ENCODE measurements at places on chromosomes 16 and 17.

DNA sequence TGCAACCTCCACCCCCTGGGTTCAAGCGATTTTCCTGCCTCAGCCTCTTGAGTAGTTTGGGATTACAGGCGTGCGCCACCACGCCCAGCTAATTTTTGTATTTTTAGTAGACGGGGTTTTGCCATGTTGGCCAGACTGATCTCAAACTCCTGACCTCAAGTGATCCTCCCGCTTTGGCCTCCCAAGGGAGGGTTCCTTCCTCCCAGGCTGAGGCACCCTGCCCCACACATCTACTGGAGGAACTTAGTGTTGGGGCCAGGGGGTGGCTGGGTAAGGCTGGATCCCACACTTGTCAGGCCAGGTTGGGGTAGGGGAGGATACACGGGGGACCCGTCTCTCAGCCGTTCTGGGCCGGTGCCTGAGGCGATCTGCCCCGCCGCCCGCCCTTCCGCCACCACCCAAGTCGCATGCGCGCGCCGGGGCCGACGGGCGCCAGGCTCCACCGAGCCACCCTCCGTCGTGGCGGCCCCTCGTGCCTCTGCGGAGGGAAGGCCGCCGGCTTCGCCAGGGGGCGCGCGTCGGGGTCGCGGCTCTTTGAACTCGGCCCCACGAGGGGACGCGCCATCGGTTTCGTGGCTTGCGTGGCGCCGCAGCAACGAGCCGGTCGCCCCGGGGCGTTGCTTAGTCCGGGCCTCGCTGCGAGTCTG lies 15.9 kb downstream of the GRB7 start:
- DNase-seq: peak; percentile 76

DNA sequence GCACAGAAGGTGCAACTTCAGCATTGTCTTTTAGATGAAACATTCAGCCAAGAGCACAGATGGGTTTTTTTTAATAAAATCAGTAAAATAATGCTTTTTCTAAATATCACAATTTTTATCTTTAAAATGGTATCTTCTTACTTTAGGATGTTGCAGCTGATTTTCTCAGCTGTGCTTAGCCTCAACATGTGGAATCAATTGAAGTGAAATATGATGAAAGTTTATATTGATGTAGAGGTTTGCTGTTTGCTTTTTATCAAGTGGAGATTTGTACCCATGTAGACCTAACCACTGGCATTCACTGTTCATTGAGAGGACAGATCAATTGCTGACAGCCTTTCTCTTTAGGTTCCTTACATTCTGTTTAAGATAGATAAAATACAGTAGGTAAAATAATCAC lies 107.8 kb downstream of the CYB561 start:
- DNase-seq: no peak

DNA sequence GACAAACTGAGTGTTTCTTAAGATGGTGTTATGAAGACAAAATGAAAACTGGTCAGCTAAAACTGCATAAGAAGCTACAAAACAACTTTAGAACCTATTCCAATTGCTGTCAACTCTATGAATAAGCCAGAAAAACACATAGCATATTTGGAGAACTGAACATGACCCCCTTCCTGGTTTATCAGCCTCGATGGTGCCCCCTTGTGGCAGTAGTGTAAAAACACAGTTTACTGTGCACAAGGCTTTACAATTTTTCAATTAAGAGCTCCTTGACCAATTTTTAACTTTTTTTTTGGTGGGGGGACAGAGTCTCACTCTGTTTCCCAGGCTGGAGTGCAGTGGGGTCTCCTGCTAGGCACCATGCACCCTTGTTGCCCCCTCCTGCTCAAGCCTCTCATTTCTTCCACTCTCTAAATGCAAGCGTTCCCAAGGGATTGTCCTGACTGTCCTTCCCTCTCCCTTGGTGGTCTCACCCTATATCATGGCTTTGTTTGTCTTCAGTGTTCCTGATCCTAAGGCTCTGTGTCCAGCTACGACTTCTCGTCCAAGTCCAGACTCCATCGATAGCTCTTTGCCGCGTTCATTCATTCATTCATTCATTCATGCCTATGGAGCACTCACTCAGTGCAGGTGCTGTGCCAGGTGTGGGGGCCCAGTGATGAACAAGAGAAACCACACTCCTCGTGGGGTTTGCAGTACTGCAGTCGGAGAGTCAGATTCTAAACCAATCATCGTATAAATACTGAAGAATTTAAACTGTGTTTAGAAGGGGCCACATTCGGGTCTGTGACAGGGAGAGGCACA lies 7.5 kb downstream of the EIF1 start:
- peak; percentile 86 for DNase-seq

DNA sequence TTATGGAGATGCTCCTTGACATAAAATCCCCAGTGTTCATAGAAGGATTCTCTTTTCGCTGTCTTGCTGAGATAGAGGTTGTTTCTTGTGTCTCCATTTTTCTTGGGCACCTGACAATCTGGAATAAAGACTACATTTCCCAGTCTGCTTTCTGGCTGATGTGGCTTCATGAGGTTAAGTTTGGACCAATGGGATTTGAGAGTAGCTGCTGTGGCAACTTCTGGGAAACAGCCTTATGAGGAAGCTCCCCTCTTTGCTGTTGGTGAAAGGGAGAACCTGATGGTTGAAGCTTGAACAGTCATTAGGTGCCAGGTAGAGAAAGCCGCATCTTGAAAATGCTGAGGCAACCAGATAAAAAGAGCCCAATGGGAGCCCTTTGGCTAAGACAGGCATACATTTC lies 24.4 kb downstream of the HS3ST4 start:
- no peak for DNase-seq

GRCh38 chr16:71464231-71464630 lies 2.2 kb upstream of the ZNF23 start:
- no peak for DNase-seq

GRCh38 chr16:12170103-12171040 lies 193.8 kb downstream of the SNX29 start:
- DNase-seq: no peak

GRCh38 chr17:19641687-19642372 lies 6.7 kb upstream of the ALDH3A2 start:
- DNase-seq: no peak

DNA sequence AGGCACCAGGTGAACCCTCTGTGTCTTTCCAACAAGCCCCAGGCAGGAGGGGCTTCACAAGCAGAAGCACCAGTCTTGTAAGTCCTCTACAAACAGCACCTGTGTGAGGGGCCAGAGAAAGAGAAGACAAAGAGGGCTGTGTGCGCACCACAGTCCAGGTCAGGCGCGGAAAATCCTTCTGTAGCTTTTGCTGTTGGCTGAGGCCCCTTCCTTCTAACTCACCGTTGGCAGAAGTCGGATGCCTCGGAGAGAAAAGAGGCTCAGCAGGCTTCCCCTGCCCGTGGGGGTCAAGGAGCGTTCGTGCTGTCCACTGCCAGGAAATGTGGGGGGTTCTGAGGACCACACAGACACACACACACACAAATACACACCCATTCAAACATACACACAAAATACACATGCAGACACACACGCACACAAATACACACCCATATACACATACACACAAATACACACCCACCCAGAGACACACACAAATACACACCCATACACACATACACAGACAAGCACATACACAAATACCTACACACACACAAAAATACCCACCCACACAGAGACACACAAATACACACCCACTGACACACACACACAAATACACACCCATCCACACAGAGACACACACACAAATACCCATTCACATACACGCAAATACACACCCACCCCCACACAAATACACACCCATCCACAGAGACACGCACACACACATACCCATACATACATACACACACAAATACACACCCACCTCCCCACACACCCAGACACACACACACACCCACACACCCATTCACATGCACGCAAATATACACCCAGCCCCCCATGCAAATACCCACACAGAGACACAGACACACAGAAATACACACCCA lies 6.8 kb downstream of the ZG16B start:
- DNase-seq: no peak

DNA sequence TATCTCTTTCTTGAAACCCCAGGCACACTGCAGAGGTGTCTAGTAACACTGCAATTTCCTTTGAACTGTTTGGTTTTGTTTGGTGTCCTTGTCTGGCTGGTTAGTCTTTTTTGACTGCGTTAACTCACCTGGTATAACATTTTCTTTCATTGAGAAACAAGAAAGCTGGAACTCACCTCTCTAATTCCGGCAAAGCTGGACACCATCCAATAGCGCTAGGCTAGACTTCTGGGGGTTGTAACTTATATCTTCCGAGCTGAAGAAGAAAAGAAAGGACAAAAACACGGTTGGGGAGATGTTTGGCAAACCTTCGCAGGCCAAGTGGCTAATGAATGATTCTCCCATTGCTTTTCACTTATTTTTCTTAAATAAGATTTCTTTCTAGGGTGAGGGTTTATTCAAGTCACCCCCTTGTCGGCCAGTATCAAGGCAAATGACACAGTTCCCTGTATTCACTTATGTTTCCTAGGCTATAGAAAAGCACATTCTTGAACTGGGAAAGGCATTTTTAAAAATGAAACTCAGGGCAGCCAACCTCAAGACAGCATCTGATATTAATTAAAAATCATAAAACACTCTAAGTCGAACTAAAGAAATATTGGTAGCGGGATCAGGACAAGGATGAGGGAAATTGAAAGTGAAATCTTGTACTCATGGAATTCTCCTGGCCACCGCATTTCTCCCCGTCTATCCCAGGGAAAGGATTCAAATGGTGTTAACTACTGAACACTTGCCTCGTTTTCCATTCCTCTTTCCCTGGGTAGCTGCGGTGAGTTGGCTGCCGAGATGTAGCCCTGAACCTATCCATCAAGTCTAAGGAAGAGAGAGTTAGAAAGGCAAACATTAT lies 95.9 kb upstream of the ZFHX3 start:
- DNase-seq: no peak

GRCh38 chr17:72682605-72683004 lies 409.9 kb downstream of the SLC39A11 start:
- no peak for DNase-seq

DNA sequence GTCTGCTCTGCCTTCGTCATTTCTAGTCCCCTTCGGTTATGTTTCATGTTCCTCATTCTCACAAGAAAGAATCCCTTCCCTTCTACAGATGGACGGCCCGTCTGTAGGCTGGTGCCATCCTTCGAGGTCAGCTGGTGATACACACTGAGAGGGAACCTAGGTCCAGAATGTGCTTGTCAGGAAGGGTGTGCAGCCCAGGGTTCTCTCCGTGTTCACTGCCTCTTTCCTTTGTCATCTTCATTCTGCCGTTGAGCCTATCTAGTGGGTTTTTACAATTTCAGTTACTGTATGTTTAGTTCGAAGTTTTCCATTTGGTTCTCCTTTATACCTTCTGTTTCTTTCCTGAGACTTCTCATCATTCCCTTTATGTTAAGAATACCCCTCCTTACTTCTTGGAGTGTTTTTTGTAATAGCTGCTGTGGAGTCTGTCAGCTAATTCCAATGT lies 18.9 kb downstream of the KIAA0513 start:
- no peak for DNase-seq

DNA sequence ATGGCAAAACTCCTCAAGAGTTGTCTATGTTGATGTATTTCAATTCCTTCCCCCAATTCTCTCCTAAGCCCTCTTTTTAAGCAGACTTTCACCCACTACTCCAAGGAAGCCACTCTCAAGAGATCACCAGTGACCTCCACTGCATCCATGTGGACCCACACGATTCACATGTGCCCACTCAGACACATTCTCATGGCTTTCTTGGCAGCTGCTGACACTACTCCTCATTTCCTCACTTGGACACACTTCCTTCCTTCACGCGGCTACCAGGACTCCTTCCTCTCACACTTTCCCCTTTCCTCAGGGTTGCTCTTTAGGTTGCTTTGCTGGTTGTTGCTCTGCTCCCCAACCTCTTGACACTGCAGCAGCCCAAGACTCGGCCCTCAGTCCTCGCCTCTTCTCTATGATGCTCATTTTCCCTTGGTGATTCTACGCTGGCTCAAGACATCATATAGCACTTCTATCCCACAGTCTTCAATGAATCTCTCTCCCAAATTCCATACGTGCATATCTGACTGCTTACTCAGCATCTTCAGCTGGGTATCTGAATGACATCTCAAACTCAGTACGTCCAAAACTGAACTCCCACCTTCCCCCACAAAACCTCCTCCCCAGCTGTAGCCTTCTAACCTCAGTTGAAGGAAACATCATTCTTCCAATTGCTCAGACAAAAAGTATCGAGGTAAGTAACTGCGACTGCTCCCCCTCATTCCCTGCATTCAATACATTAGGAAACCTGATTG lies 28.2 kb downstream of the HELZ start:
- DNase-seq: no peak

DNA sequence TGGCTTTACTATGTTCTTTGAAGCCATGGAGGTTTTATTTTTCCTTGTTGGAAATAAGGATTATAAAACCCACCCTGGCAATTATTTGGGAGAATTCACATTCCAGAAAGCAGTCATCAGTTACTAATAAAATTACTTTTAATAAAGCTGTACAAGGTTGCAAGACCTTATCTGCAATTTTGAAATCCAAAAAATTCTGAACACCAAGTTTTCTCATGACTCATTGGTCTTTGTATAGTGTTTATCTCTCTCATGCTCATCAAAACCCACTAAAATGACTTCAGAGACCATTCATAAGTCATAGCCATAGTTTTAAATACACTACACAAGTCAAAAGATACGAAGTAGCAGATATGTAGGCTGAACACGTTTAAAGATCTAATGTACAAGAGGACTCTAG lies 6.0 kb upstream of the KRT38 start:
- no peak for DNase-seq

DNA sequence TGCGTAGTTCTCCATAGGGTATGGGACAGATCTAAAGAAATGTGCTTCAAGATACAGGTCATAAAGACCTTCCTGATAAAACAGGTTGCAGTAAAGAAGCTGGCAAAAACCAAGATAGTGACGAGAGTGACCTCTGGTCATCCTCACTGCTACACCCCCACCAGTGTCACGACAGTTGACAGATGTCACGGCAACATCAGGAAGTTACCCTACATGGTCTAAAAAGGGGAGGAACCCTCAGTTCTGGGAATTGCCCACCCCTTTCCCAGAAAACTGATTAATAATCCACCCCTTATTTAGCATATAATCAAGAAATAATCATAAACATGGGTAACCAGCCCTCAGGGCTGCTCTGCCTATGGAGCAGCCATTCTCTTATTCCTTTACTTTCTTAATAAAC lies 46.3 kb downstream of the CLEC19A start:
- no peak for DNase-seq

- DNase-seq: no peak
Observed at GRCh38 chr17:31274252-31274651, 22.8 kb downstream of the OMG start.

DNA sequence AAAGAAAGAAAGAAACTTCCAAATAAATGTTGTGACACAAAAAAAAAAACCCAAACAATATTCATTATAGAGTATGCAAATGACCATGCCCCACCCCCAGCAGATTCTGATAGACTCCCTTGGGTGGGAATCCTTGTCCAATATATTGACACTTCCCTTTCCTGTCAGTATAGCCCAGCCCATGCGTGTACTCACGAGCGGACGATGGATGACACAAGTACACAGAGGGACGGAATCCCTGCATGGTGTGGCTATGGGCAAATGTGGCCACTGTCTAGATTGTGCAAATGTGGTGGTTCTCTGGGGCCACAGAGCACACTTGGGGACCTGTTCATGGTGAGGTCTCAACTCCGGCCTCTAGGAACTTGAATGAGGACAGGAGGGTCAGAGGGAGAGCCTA lies 3.1 kb downstream of the RAB37 start:
- DNase-seq: no peak

GRCh38 chr17:66996926-66997325 lies 32.4 kb downstream of the CACNG4 start:
- DNase-seq: no peak

Measured in DMS53 (cell line).